ENCODE measurements at places on chromosomes 3 and 15.

- DNase-seq: peak; percentile 59
Measured at GRCh38 chr3:115975353-115975752, 352.0 kb downstream of the GAP43 start.

GRCh38 chr15:60660290-60661051 is 181.5 kb upstream of the ICE2 start:
- peak; percentile 93 for DNase-seq

DNA sequence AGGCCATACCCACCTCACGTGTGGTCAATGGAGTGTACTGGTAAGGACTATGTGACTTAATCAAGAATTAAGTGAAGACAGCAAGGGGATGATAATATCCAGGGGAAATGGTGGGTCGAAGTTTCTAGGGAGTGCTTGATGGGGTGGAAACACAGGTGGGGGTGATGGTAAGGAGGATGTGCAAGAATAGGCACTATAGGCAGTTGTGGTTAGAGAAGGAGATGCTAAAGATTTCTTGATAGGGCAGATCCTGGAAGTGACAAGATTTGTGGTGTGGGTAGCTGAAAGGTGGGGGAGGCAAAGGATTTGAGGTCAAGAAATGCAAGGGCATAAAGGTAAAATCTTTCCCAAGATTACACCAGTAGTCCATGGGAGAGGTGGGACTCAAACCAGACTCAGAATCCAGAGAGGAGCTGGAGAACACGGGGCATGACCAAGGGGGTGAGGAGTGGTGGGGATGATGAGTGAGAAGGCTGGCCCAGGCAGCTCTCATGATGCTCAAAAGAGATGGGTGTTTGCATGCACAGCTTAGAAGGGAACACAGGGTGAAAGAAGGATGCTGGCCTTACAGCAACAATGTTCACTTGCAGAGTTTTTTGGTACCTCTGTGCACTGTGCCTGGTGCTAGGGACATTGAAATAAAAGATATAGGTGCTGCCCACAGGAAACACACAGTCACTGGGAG is 78.4 kb downstream of the CCR1 start:
- DNase-seq: no peak

DNA sequence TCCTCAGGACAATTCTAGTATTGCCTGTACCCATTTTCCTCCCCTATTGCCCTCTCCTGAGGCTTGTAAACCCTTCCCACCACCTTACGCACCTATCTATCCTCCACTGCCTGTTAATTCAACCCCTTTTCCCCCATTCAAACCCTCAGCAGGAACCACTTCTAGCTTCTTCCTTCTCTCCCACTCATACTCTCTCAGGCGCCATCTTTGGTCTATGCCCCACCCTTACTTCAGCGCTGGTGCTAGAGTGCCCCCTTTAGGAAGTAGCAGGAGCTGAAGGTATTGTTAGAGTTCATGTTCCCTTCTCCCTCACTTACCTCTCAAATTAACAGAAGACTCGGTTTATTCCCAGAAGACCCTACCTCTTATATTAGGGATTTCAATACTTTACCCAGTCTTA is 121.8 kb upstream of the NLGN1 start:
- DNase-seq: no peak

DNA sequence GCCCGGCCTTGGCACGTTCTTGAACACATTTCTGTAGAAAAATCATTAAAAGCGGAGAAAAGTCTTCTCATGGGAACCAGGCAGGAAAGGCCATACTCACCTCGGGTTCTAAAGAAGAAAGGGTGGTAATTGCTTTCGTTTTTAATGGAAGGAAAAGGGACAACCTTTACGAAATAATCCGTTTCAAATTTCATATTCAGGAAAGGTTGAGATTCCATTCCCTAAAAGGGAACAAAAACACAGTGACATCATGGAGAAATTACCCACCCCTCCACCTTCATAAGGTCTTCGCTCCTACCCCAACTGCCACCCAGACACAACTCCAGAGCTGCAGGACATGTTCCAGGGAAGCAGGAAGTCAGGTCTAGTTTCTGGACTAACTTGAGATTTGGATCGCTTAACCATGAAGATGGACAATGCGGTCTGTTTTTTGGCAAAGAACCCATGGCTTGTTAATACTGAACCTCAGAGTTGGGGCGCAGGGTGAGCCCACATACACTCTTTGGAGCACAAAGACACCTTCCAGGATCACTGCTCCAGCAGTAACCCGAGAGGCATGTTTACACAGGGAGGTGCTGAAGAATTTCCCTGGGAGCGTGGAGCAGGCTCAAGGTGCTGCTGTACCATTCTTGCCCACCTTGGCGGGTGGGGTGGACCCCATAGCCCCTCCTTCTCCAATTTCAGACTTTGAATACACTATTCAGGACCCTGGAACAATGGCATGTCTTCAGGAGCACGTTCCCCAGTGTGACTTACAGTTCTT is 49.2 kb downstream of the SPATA12 start:
- no peak for DNase-seq

- no peak for DNase-seq
Measured at GRCh38 chr15:56320316-56320715, 44.9 kb upstream of the TEX9 start.

- no peak for DNase-seq
Measured at GRCh38 chr3:66495668-66496045, 5.2 kb downstream of the LRIG1 start.

DNA sequence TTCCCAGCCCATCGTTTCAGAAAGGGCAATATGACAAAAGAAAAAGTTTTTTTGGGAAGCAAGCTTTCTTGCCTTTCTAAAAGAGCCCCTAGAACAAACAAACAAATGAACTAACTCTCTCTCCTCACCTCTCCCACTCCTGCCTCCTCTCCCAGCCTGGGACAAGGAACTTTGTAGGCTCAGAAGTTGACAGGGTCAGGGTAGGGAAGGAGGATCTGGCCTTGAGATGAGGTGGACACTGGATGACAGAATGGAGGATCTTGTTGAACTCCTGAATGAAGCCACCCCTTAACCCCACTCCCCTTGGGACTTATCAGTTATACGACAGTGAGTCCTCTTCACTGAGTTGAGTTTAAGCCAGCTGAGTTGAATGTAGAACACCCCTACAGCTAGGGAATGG is 1.6 kb upstream of the ITGA11 start:
- DNase-seq: no peak

- DNase-seq: peak; percentile 26
Measured at GRCh38 chr15:57922776-57923175, 142.7 kb downstream of the ALDH1A2 start.

- DNase-seq: no peak
Measured at GRCh38 chr3:71228156-71228866, 355.2 kb downstream of the FOXP1 start.

GRCh38 chr15:48842501-48842900 is 31.6 kb upstream of the CEP152 start:
- DNase-seq: no peak

GRCh38 chr3:150494411-150494977 is 51.8 kb downstream of the SERP1 start:
- no peak for DNase-seq

- DNase-seq: no peak
Measured at GRCh38 chr15:43776101-43776717, 557 bp downstream of the ELL3 start.

DNA sequence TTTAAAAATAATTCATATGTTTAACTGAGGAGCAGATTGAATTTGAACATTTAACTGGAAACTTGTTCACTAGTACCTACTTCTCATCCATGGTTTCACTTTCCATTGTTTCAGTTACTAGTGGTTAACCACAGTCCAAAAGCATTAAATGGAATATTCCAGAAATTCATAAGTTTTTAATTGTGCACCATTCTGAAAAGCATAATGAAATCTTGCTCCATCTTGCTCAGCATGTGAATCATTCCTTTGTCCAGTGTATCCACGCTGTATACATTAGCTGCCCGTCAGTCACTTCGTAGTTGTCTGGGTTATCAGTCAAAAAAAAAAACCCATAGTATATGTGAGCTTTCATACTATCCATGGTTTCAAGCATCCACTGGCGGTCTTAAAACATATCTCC is 217.6 kb downstream of the TPRG1 start:
- DNase-seq: no peak

DNA sequence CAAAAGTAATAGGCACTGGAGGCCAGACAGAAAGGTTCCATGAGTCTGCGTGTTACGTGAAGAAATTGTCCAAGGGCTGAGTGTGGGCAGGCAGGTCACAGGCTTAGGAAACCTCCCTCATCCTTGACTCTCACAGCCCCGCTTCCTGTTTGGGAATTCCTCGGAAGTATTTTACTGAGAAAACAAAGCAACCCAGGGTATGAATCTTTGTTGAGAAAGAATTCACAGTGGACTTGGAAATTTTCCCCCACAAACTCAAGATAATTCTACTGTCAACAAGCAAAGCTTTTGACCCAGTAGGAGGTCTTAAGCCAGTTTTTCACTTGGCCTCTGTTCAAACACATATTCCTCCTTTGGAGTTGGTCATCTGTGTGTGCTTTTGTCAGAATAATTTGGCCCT is 377.1 kb upstream of the TPM1 start:
- peak; percentile 73 for DNase-seq

DNA sequence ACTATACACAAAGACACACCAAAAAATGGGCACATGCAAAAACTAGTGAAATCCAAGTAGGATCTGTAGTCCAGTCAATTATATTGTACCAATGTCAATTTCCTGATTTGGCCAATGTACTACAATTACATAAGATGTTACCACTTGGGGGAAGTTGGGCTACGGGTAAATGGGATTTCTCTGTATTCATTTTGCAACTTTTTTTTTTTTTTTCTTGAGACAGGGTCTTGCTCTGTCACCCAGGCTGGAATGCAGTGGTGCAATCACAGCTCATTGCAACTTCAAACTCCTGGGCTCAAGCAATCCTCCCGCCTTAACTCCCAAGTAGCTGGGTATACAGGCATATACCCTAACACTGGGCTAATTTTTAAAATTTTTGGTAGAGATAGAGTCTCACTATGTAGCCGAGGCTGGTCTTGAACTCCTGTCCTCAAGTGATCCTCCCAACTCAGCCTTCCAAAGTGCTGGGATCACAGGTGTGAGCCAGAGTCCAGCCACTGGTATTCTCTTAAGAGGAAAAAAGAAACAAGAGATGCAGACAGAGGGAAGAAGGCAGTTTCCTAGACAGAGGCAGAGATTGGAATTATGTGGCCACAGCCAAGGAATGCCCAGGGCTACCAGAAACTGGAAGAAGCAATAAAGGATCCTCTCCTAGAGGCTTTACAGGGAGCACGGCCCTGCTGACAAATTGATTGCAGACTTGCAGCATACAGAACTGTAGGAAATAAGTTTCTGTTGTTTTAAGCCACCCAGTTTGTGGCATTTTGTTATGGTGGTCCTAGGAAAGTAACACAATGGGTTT is 33.3 kb downstream of the TFDP2 start:
- DNase-seq: peak; percentile 37

DNA sequence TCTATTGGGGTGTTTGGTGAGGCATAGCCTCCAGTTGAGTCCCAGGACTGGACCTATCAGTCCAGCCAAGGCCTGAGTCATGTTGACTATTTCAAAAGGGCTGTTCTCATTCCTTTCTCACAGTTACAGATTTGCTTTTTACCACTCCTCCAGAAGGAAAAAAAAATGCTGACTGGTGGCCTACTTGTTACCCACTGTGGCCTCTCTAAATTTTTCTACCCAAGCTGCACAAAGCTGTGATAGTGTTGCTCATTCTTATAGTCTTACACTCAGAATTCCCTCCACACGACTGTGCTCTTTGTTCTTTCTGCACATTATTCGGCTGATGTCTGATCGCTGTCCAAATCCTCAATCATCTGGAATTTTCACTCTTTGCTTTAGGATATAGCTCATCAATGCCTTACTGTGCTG is 1142.2 kb downstream of the IGSF11 start:
- peak; percentile 22 for DNase-seq

DNA sequence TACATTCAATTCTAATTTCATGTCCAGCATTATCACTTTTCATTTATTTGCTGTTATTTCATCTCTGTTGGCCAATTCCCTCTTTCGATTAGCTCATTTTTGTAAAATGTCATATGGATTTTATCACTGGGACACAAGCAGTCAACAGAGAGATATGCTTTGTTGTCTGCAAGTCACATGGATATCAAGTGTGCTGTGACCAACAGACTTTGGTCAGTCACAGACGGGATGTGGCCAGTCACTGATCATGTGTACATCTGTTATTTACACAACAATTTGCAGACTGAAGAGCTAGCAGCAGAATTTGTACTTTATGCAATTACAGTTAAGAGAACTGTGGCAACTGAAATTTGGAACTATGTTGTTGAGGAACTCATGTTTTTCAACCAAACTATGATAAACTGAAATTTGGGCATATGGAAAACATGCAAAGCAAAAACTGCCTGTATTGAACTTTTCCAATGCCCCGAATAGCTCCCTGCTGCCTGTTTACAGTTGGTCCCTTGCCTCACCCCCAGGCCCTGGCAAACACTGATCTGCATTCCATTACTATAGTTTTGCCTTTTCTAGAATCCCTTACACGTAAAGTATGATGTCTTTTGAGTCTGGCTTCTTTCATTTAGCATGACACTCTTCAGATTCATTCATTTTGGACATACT is 104.4 kb downstream of the RPL22L1 start:
- no peak for DNase-seq

DNA sequence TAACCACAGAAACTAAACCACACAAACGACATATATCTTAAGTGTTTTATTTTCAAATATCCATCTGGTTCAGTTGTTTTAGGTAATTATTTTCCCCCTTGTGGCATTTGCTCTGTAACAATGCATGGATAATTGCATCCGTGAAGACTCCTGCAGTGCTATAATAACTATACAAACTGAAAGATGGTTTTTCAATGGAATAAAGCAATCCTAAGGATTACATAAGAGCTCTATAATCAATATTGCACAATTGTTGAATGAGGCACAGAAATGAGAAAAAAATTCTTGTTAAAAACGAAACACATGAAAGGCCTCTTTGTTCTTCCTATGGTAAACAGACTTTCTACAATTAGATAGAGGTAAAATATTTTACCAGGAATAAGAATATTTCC is 446.0 kb upstream of the EPHA3 start:
- no peak for DNase-seq

DNA sequence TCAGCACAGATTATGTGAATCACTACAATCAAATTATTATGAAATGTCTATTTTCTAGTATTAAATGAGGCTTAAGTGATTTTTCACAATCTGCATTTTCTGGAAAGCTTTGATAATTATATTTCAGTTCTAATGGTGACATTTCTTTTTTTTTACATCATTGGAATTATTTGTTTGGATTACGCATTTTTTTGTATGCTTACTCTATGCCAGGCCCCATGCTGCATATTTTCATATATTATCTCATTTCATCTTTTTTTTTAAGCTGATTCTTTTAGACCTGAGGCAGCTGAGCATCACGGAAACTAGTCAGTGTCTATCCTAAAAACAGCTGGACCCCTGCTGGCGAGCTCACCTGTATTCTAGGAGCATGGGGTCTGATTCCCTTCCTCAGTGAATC is 31.1 kb downstream of the SLCO3A1 start:
- DNase-seq: no peak

Measured in amniotic epithelial cell (primary cell).